Esophagus squamous epithelium (tissue), 5 donors: ENCODE measurements at places on chromosomes 12 and 14.

DNA sequence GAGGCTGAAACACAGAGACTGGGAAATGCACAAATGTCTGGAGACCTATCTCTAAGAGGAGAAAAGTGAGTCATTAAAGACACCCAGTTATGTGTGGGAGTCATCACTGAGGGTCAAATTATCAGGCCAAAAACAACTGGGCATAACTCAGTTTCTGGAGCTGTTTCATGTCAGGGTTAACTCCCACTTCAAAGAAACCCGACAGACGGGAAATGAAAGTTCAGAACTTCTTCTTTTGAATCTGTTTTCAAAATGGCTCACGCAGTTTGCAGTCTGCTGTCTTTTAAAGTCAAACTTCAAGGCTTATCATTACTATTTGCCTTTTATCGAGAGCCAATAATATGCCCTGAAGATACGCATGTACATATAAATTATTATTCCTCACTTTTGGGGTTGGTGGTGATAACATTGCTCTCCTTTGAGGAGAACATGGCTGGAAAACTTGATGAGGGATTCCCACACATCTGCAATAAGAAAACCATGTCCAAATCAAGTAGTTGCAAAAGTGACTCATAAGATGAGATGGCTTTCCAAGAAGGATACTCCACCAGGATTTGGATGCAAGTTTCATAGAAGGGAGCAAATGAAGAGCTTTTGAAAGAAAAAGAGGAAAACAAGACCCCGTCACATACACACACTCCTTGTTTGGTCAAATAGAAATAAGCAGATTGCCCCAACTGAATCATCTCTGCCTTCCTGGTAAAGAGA is 341.4 kb downstream of the ADAMTS20 start:
- DNase-seq = no peak

DNA sequence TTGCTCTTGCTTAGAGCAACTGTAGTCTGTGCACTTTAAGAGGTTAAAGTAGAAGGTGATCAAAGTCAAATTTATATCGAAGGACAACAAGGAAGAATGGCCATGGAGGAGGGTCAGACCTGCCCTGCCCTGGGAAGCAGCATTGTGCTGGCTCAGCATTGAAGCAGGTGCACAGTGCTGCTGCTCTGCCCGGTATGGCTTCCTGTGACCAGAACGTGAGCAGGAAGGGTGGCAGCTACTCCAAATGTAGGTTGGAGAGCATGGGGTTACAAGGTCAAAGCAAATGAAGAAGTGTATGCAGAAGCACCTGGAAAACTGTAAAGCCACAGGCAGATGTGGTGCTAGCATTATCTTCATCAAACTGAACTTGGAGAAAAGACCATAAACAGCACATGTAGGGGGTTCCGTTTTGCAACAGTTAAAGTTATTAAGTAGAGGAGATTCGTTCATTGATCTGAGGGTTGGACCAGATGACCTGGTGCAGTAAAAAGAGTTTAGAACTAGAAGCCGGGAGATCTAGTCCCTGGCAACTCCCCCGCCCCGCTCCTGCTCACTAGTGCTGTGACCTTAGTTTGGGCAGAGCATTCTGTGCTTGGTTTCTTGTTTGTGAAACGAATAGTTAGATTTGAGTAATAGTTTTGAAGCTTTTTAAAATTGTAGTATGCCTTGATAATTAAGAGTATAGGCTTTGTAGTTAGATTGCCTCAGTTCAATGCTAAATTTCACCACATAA is 84.2 kb downstream of the SCN8A start:
- no peak for DNase-seq

DNA sequence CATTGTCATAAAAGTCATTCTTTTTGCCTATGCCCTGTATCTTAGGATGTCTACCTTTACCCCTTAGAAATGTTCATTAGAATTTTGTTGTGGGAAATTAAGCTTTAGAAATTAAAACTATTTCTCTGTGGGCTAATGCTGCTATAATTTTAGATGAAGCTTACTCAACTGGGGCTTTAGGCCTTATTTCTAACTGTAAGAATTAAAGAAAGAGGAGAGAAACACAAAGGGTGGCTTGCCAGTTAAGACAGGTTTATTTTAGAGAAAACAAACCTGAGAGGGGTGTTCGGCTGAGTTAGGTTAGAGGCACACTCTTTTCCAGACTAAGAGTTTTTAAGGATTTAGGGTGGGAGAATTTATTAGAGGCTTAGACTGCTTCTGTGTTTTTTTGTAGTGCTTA is 6.4 kb downstream of the TRIP11 start:
- no peak for DNase-seq

GRCh38 chr14:70114621-70115156 is 74.1 kb downstream of the SLC8A3 start:
- no peak for DNase-seq

DNA sequence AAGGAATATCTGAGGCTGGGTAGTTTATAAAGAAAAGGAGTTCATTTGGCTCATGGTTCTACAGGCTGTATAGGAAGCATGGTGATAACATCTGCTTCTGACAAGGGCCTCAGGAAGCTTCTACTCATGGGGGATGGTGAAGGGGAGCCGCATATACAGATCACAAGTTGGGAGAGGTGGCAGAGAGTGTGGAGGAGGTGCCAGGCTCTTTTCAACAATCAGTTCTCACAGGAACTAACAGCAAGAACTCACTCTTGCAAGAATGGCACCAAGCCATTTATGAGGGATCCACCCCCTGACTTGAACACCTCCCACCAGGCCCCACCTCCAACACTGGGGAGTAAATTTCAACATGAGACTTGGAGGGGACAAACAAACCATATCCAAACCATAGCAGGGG is 3.5 kb upstream of the TSPAN11 start:
- DNase-seq = no peak

DNA sequence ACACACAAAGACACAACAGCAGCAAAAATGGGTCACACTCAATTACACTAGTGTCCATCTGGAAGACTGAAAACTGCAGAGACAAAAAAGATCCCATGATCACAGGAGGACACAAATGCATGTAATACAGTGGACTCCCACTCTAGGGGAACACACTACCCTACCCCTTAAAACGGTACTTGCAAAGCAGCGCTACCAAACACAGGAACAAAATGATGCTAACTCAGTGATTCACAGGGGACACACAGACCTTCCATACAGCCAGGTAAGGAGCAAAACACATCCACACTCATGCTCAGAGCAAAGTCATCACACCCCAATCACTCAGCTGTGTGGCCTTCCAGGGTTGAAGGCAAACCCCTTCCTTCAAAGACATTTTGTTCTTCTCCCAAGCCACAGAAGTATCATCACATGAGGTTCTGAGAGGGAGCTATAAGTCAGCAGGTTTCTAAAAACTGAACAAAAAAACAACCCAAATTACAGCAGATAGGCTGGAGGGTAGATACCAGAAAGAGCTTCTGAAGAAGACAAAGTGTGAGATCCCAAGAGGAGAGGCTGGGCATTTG is 14.8 kb downstream of the SMUG1 start:
- no peak for DNase-seq

- DNase-seq = no peak
Observed at GRCh38 chr14:94128216-94128839, 1.1 kb downstream of the IFI27L2 start.

- no peak for DNase-seq
Observed at GRCh38 chr12:89082370-89082753, 269.9 kb downstream of the DUSP6 start.
